Kidney (tissue), 22 donors: ENCODE measurements at places on chromosomes 16 and 17. TPM values are rescaled to one million over a fixed set of nuclear protein-coding genes. Genes with fewer than 3 reads are reported as not detected.
A peak's percentile ranks its signal among the peaks of the same experiment; 100 is the strongest.

DNA sequence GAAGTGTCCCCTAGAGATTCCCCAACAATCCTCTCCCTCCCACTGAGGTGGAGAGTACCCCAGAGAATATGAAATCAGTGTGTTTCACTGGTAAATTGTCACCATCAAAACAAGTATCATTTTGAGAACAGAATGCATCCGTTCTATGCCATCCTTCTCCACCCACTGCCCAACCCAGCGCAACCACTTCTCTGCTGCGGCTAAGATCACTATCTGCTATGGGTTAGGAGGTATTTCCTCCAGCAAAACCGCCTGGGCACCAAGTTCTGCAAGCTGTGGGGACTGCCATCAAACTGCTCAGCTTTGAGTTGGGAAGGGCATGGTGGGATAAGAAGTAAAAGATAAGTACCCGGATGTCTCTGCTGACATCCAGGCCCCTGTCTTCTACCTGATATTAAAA, 24.4 kb downstream of the CNTNAP1 start:
- DNase-seq = no peak

DNA sequence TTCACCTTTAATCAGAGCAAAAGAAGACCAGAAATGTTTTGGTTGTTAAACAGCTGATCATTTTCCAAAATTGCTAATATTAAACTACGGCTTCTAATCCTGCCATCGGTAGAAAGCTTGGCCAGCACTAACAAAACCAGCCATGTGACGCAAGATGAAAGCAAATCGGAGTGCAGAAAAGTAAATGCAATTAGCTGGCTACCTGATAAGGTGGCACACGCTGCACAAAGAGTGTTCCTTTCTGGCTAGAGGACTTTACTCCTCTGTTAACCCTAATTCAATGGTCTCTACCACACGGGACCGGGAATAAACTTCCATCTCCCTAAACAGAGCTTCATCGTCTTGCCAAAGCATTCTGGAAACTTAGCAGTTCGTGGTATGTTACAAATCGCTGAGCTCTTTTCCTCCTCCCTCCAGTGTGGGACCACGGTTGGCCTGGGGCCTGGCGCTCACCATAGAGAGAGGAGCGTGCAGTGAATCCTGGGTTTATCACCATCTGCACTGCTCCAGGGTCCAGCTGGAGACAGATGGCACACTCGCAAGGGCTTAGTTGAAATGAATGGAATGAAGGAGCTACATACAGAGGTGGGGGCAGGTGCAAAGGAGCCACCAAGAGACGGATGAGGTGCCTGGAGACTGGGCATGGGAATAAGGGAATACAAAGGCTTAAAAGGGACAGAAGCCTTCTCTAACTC, 10.1 kb upstream of the COG1 start:
- DNase-seq = no peak

DNA sequence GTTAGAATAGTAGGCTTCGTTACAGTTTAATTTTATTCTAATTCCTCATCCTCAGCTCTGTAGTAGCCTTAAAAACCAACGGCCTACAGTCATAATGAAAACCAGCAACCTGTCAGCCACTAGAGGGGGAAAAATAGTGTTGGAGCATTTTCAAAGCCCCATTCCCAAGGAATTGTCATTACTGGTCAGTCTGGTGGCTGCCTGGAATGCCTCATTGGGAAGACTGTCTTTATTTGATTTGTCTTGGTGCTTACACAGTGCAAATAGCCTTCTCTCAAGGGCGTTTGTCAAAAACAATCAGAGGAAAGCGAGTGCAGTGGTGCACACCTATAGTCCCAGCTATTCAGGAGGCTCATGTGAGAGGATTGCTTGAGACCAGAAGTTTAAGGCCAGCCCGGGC, 4.7 kb downstream of the LPCAT2 start:
- DNase-seq = no peak

- peak; percentile 73 for DNase-seq
Measured at GRCh38 chr17:304461-304860, 48.1 kb downstream of the RPH3AL start.

GRCh38 chr17:18318117-18318516, 3.0 kb downstream of the SMCR8 start:
- DNase-seq = peak; percentile 5

DNA sequence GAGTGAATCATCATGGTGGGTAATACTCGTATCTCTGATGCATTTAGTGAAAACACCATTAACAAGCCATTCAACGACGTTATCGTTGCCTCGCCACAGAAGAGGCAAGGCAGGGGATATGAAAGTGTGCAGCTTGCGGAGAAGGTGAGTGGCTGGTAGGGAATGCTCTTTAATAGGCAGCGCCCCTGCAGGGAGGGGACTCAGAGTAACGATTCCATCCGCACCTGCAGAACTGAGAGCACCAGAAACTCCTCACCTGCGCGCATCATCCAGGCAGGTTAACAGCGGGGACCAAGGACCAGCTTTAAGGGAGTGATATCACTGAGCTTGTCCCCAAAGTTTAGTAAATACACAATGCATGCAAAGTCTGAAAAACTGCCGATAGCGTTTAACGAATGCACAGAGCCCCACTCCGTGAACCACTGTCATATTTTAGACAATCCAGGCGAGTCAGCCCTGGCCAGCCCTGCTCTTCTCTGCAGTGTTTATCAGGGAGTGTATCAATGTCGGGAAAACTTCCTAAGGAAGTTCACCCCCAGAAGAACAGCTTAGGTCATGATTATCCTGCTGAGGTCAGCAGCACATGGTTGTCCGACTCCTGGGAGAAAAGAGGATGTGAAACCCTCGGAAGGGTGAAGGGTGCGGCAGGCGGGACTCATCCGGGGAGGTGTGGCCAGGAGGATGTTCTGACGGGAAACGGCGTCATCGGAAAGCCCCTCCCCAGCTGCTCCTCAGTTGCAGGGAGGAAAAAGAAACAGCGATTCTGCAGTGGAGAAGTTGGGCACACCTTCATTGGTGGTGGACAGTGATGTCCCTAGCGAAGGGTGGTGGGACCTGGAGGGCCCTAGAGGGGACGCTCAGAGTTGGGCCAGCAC, 68.5 kb upstream of the DNAH17 start:
- DNase-seq = peak; percentile 91

- DNase-seq = no peak
Measured at GRCh38 chr17:77045441-77046041, 95.2 kb upstream of the SEC14L1 start.

- no peak for DNase-seq
Measured at GRCh38 chr16:30456302-30456701, 10.6 kb upstream of the SEPHS2 start.

GRCh38 chr16:29857133-29857760, 5.8 kb downstream of the CDIPT start:
- DNase-seq = no peak

GRCh38 chr16:66930189-66930588, 4.0 kb downstream of the CIAO2B start:
- peak; percentile 76 for DNase-seq

- no peak for DNase-seq
Measured at GRCh38 chr16:26391833-26392232, 674.9 kb upstream of the C16orf82 start.

GRCh38 chr17:75854881-75855309, 240 bp downstream of the WBP2 start:
- DNase-seq = no peak

DNA sequence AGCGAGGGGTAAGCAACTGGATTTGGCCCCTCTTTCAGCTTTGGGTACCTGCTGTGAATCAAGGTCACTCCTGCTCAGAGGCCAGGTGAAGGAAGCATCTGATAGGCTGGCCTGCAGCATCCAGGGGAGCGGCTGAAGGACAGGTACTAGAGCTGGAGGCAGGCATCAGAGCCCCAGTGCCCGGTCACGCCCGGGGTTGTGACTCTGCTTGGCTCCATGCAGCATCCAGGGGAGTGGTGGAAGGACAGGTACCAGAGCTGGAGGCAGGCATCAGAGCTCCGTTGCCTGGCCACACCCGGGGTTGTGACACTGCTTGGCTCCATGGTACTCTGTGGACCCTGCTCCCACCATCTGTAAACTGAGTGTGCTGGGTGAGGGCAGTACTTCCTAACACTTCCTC, 189.7 kb downstream of the XYLT1 start:
- DNase-seq = no peak

GRCh38 chr17:57948169-57948554, 7.0 kb downstream of the CUEDC1 start:
- DNase-seq = no peak

GRCh38 chr16:51854401-51854951, 692.5 kb downstream of the TOX3 start:
- no peak for DNase-seq

DNA sequence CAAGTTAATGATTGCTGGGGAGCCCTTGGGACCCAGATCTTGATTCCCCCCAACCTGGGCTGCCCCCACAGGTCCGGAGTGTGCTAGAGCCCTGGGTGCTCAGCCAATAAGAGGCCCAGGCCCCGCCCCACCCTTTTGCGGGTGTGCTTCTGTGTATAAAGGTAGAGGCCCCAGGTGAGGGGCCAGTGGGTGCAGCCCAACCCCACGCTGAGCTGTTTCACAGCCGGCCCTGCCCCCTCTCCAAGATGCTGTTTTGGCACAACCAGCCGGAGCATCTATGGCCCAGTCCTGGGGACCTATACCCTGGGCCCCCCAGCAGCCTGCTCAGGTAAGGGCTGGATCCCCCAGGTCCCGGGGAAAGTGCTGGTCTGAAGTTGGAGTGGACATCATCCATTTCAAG, 11.8 kb upstream of the STAC2 start:
- DNase-seq = no peak

DNA sequence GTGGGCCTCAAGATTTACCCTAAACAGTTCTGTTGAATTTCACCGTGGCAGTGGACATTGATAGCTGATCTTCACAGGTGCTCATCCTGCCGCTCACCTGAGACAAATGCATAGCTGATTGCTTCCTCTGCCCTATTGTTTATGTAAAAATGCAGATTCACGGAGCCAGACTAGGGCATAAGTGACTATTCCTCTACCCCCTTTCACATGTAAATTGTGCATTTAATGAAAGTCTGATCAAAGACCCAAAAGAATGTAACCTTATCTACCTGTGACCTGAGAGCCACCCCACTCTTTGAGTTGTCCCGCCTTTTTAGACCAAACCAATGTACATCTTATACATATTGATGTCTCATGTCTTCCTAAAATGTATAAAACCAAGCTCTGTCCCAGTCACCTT, 312.4 kb upstream of the CDH5 start:
- no peak for DNase-seq

GRCh38 chr16:59878479-59878878, 1144.4 kb upstream of the GOT2 start:
- DNase-seq = no peak

GRCh38 chr16:76932541-76933211, 258.3 kb upstream of the MON1B start:
- DNase-seq = no peak

- DNase-seq = peak; percentile 55
Measured at GRCh38 chr17:50518384-50519023, 10.3 kb downstream of the MYCBPAP start.

- peak; percentile 33 for DNase-seq
Measured at GRCh38 chr16:73232555-73233328, 184.8 kb upstream of the ZFHX3 start.

DNA sequence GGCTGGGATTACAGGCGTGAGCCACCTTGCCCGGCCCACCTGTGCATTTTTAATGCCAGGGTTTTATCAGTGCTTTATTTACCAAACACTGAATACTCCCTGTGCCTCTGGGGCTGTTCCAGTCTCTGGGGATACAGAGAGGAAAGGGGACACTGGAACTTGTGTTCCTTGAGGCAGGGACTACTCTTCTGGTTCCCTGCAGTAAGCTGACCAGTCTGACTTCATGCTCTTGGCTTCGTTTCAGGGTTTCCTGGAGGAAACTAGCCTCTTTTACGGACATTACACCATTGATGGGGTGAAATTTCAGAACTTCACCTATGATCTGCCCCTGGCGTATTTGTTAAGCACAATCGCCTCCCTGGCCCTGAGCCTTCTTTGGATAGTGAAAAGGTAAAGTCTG, 37.4 kb upstream of the COQ7 start:
- no peak for DNase-seq

GRCh38 chr16:21167360-21167759, 8.9 kb downstream of the LDAF1 start:
- DNase-seq = no peak

DNA sequence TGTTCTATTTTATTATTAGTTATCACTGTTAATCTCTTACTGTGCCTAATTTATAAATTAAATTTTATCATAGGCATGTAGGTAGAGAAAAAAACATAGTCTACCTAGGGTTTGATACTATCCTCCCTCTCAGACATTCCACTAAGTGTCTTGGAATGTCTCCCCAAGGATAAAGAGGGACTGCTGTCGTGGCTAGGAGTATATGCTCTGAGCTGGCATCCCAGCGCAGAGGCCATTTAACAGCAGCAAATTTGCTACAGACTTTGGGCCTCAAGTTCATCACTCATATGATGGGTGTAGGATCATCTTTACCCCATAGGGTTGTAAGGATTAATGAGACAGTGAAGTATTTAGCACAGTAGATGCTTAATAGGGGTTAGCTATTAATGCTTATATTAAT, 56.7 kb downstream of the ZFHX3 start:
- DNase-seq = no peak

DNA sequence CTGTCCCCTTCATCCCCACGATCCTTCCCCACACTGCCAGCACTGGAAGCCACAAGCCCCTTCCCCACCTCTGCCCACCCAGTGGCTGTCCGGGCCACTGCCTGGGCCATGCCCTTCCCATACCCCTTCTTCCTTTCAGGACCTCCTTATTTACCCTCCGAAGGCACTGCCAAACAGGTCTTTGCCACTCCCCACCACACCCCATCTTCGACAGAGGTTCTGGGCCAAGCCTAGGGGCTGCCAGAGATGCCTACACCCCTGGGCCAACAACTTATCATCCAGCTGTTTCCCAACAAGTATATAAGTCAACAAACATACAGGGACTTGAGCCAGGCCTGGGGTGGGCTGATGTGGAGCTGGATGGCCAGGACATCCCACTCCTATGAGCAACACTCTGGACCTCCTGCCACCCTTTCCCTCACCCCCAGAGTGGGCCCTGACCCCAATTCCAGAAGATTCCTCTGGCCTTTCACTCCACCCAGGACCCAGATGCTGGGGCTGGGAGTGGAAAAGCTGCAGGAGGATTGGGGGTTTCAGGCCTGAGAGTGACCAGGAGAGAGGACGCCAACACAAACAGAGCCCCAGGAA, 1.5 kb upstream of the PPP1R1B start:
- no peak for DNase-seq

The MVP gene
- polyA plus RNA-seq = 123 TPM

The GGT6 gene
- 51.4 TPM for polyA plus RNA-seq

The TEKT1 gene
- polyA plus RNA-seq = not detected

The KRTAP4-1 gene
- not detected for polyA plus RNA-seq

The SOCS3 gene
- 31.2 TPM for polyA plus RNA-seq

The ABCC11 gene
- 0.09 TPM for polyA plus RNA-seq

The CDH8 gene
- not detected for polyA plus RNA-seq

The ELMO3 gene
- polyA plus RNA-seq = 33.1 TPM

The RND2 gene
- polyA plus RNA-seq = 2.3 TPM

The PLK1 gene
- 0.71 TPM for polyA plus RNA-seq

The SLC47A2 gene
- polyA plus RNA-seq = 61.5 TPM

The DNAI2 gene
- polyA plus RNA-seq = not detected

The ADAD2 gene
- 0.80 TPM for polyA plus RNA-seq
